ENCODE measurements at places on chromosomes 12 and 14.

DNA sequence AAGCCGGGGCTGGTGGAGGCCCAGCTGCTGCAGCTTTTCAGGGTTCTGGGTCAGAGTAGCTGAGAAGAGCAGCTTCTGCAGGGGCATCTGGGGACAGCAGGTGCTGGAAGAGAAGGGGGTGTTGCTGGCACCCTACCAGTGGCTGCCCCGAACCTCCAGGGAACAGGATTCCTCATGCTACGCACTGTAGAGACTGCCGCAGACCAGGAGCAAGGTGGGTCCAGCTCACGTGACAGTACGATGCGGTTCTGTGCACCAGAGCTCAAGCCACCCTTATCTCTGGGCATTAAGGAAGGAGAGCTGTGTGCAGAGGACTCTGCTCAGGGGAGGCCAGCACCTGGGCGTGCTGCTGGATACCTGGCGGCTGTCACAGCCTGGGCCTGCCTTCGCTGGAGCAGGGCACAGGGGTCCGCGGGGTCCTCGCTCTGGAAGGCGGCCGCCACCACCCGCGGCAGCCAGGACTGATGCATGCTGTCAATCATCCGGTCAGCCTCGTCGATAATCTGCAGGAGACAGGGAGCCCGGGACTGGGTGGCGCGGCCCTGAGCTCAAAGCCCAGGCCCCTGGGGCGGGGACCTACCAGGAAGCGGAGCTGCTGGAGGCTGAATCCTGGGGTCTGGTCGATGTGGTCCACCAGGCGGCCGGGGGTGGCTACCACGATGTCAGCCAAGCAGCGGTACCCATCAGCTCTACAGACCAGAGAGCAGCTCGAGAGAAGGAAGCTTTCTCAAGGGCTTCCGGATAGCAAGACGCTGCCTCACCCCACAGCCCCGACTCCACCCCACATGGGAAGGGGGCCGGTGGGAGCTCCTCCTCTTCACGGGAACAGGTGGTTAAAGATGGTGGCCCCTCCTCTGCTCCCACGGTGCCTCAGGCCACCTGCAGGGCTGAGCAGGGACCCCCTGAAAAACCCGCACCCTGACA, 2.9 kb downstream of the DDX51 start:
- no peak for DNase-seq

- no peak for DNase-seq
These were observed 8.0 kb downstream of the ASCL1 start for GRCh38 chr12:102965281-102966155.

DNA sequence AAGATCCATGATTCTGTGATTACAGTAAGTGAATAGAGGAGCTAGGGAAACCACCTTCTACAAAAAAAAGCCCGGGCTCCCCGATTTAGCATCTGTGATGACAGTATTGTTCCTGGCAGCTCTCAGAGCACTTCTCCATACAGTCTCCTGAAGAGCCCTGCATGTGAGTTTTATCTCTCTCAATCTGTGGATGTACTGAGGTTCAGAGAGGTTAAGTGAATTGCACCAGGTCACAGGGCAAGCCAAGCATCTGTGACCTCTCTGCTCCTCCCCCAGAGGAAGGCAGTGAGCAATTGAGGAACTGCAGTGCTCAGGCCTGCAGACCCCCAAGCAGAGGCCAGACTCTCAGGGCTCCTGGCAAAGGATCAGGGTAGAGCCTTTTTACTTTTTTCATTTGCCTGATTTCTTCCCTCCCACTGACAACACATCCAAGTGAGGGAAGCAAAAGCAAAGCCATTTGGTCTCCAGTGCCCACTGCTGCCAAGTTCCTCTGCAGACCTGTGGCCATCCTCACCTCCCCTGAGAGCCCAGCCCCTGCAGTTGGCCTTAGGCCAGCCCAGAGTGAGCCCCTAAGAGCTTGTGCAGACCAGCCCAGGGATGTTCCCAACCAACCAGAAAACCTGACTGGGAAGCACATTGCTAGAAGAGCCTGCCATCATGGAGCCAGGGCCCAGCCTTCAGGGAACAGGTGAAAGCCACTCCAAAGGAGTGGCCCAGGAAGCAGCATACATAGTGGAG, 47.6 kb upstream of the PNMA1 start:
- DNase-seq: no peak

DNA sequence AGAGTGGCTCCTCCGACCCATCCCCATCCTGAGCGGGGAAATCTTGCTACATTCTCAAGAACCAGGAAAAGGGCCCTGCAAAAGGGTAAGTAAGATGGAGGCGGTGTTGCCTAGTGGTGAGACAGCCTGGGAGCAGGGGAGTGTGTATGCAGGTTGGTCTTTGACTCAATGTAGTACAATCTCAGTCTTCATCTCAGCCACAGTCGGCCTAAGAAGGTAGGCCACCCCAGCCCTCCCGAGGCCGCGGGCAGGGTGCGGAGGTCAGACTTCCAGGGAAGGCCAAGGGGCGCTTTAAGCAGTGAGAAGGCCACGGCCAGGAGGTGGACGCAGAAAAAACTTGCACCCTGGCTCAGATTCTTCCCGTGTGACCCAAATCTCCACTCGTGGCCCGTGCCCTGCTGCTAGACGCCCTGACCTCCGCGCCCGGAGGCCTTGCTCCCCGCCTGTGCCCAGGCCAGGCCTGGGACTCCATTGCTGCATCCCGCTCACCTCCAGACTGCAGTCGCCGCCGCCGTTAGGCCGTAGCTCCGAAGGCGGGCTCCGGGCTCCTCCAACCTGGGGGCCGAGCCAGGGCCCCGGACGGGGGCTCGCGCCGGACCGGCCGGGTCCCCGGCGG, 435 bp downstream of the FOXM1 start:
- no peak for DNase-seq
